Activated naive CD8-positive, alpha-beta T cell treated with anti-CD3 and anti-CD28 coated beads, Interleukin-2, amount 10 ng/mL, durations not matched to agents 7 days and 5 days (primary cell): ENCODE measurements at places on chromosomes 1 and 21. TPM values are rescaled to one million over a fixed set of nuclear protein-coding genes. Genes with fewer than 3 reads are reported as not detected.

The MSH4 gene
- 0.67 TPM for total RNA-seq

The C8A gene
- total RNA-seq, result not detected

The EYA3 gene
- total RNA-seq, result 27.3 TPM

The ZBTB7B gene
- 48.4 TPM for total RNA-seq

The NES gene
- total RNA-seq, result not detected

The CD52 gene
- total RNA-seq, result 1,078 TPM

The CELA3A gene
- total RNA-seq, result not detected

The ZMYM1 gene
- total RNA-seq, result 25.9 TPM

The TSPEAR gene
- not detected for total RNA-seq

The ANGPTL3 gene
- not detected for total RNA-seq

The VHLL gene
- not detected for total RNA-seq

The CNTN2 gene
- not detected for total RNA-seq

The OR6K3 gene
- not detected for total RNA-seq

The RAB42 gene
- 0.50 TPM for total RNA-seq

DNA sequence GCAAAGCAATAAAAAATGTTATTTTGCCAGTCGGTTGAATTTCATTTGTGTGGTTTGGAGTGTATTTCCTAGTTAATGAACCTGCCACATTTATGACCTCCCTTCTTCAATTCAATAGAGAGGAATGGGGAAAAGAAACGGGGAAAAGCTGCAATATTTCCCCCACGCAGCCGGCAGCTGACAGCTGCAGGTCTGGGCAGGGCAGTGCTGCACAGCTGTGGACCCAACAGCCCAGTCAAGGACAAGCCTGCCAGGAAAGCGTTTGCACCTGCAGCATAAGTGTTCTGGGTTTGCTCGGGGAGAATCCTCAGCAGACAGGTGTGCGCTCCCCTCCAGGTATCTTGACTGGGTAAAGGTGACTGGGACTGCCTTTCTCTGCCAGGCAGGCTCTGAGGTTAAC lies 53.4 kb downstream of the FBXO2 start:
- DNase-seq, result no peak

GRCh38 chr1:94063379-94063778 lies 57.6 kb downstream of the ABCA4 start:
- no peak for DNase-seq

- no peak for DNase-seq
Observed at GRCh38 chr1:76465030-76465429, 390.5 kb downstream of the ST6GALNAC3 start.

DNA sequence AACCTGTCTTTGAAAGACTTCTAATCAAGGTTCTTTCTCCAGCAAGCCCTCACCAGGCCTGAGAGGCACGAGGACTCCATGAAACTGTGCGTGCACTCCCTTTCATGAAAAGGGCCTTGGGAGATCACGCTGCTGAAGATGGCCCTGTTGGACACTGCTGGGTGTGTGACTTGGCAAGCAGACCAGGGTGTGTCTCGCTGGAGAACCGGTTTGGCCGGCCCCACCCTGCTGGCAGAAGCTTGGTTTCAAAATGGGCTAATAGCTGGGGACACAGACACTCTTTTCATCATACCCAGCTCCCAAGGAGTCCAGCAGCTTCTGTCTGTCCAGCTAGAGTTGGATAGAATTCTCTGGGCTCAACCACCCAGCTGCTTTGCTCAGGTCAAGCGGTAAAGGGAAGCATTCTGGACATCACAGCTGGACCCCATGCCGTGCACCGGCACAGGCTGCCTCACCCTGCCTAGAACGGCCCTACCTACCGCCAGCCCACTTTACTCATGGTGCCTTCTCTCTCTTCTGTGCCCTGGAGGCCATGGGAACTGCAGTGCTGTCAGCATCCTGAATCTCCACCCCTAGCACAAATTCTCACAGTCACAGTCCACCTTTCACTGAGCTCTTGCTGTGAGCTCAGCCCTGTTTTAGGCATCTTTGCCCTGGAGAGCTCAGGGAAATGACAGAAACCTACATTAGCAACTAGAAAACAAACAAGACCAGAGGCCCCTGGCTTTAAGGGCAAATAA lies 24.6 kb downstream of the PKP1 start:
- no peak for DNase-seq

GRCh38 chr1:215140135-215140534 lies 57.6 kb downstream of the KCNK2 start:
- no peak for DNase-seq

DNA sequence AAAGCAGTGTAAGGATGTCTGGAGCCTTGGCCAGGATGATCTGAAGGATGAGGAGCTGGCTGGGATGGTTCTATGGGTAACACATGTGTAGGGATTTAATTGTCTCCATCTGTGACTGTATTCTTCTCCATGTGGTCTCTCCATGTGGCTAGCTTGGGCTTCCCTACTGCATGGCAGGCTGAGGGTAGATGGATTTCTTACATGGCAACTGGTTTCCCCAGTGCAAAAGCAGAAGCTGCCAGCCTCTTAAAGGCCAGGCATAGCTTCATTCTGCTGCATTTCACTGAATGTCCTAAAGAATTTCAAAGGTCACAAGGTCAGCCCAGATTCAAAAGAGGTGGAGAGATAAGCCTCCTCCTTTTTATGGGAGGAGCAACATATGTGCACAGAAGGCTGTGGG lies 61.7 kb downstream of the XCL2 start:
- DNase-seq, result no peak

- DNase-seq, result peak; percentile 42
Observed at GRCh38 chr1:62687421-62687902, 724 bp downstream of the DOCK7 start.

- DNase-seq, result no peak
Observed at GRCh38 chr1:29708796-29709703, 472.7 kb downstream of the PTPRU start.

- no peak for DNase-seq
Observed at GRCh38 chr1:8249838-8250237, 68.1 kb upstream of the SLC45A1 start.

- no peak for DNase-seq
Observed at GRCh38 chr1:168782559-168783116, 53.6 kb upstream of the DPT start.

GRCh38 chr1:119124764-119125163 lies 15.7 kb downstream of the WARS2 start:
- no peak for DNase-seq

DNA sequence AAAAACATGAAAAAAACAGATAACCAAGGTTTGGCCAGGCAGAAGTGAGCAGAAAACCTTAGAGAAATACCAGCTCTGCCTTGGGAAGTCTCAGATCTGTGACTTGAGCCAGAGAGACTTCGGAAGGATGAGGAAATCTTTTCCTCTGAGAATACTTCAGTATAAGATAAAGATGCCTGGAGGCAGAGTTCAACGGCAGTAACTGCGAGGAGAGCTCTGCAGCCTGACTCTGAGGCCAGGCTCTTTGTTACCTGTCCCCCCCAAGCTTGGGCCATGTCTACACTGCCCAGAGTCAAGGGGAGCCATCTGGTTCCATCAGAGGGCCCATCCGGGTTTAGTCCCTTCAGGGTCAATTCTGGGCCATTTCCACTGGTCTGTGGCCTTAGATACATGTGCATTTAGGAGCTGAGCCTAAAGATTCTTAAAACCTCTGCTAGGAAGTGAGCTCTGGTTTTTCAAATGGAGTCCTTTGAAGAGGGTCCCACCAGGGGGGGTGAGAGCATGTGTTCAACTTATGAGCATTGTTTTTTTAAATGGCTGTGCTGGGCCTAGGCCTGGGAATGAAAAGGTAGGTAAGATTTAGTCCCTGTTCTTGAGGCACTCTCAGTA lies 8.7 kb downstream of the KIRREL1 start:
- DNase-seq, result no peak

GRCh38 chr1:233293556-233294446 lies 1.7 kb downstream of the PCNX2 start:
- no peak for DNase-seq

DNA sequence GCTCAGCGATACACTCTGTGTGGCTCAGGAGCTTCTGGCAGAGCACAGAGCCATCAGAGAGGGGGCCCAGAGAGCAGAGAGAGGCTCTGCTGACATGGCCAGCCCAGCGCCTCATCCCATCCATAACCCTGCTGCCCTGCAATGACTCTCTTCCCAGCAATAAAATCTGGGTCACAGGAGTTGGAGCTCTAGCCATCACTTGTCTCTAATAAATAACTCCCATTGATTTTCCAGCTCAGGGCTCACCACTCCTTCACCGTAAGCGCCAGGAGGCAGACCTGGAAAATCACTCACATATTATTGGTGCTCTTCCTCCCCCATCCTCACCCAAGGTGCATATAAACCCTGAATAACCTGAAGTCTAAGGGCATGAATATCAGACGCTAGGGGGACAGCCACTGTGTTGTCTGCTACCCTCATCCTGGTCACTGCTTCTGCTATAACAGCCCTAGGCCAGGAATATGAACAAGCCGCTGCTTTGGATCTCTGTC lies at the start of gene APCS:
Gene APCS, plus strand, starts transcription at position 366 of the 491 bp plus-strand sequence. Its CDS starts 96 bp downstream, at position 462.
- no peak for DNase-seq

GRCh38 chr1:54403808-54404261 lies 2.4 kb downstream of the SSBP3 start:
- DNase-seq, result peak; percentile 43

DNA sequence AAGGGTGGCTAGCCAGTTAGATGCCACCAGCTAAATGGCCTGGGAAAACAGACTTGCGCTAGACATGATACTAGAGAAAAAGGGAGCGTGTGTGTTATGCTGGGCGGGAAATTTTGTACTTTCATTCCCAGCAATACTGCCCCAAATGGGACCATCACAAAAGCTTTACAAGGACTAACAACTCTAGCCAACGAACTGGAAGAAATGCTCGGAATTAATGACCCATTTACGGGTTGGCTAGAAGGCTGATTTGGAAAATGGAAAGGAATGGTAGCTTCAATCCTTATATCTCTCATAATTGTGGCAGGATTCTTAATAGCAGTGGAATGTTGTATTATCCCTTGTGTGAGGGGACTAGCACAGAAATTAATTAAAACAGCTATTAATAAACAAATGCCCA lies 27.9 kb upstream of the ZNF496 start:
- no peak for DNase-seq

- peak; percentile 19 for DNase-seq
Observed at GRCh38 chr1:3002349-3003038, 18.8 kb upstream of the ACTRT2 start.

GRCh38 chr1:240909701-240910457 lies 297.9 kb upstream of the GREM2 start:
- DNase-seq, result no peak

DNA sequence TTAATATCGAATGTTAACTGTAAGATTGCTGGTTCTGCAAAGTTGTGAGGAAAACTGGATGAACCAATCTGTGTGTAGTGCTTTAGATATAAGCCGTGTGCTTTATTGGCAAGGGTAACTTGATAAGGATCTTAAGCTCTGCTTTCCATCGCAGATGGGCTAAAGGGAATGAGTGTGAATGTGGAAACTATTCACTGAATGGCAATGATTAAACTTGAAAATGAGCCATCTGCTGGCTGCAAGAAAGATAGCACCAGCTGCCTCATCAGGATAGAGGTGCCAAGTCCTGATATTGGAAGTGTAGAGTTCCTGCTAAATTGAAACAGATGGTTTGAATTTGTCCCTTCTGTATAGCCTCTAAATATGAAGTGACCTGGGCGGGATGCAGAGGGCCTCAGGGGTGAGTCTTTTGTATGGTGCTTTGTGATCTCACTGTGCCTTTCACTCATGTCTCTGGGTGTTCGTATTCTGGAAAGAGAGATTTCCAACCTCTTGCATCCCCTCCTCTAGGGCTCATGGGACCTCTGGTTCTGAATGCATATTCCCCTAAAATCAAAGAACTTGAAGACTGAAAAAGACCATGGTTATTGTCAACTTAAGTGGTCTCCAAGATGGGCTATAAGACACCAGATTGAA lies 9.2 kb downstream of the FCRL3 start:
- no peak for DNase-seq

- DNase-seq, result no peak
Observed at GRCh38 chr21:43281661-43282357, 113.0 kb downstream of the CRYAA start.

DNA sequence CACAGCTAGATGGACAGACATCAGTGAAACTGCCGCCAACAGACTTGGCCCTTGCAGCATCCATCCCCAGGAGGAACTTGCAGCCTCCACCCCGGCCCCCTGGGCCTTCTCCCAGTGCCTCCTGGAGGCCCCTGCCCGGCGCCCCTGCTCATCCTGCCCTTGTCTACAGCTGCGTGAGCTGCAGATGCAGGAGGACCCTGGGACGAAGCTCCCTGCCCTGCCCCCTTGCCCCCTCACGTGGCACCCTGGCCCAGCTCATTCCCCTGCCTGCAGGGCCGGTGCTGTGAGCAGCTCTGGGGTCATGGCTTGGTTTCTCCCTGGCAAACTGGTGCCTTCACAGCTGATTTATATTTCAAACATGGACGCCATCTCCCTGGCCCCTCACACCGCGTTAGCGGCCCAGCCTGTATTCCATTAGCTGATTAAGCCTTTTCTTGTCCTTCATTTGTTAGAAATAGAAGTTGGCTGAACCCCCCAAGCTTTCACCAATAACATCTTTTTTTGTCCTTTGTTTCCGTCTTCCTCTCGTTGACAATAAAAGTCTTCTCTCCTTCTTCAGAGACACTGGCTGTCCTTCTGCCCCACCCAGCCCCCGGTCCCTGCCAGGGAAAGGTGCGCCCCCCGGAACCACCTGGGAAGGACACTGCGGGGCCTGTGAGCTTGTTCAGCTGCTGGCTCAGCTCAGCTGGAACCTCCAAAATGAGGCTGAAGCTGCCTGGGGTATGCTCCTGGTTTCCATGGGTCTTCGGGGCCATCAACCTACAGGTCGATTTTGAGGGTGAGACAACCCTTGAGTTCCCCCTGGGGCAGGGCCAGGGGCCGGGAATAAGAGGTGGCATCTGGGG lies 34.0 kb upstream of the SLC19A1 start:
- DNase-seq, result peak; percentile 24

GRCh38 chr1:182877331-182877730 lies 38.2 kb downstream of the DHX9 start:
- DNase-seq, result no peak

- no peak for DNase-seq
Observed at GRCh38 chr1:70948396-70949017, 99.1 kb downstream of the PTGER3 start.

GRCh38 chr1:113980110-113980509 lies 836 bp downstream of the OLFML3 start:
- no peak for DNase-seq

DNA sequence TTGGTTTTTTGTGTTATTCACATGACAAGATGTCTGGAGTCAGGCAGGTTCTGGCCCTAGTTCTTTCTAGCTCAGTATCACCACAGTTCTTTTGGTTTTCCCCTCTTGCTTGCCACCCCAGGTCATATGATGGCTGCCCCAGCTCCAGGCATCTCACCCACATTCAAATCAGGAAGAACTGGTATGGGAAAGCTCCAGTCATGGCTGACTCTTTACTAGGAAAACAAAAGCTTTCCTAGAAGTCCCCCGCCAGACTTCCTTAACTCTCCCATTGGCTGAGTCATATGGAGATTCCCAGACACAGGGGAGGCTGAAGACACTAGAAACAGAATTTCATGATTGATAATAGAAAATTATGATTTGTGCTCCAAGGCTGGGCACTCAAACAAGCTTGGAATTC lies 22.1 kb upstream of the EYA3 start:
- DNase-seq, result no peak
